OCI-LY7 (cell line): ENCODE measurements at places on chromosomes 3 and 15. TPM values are rescaled to one million over a fixed set of nuclear protein-coding genes. Genes with fewer than 3 reads are reported as not detected.

DNA sequence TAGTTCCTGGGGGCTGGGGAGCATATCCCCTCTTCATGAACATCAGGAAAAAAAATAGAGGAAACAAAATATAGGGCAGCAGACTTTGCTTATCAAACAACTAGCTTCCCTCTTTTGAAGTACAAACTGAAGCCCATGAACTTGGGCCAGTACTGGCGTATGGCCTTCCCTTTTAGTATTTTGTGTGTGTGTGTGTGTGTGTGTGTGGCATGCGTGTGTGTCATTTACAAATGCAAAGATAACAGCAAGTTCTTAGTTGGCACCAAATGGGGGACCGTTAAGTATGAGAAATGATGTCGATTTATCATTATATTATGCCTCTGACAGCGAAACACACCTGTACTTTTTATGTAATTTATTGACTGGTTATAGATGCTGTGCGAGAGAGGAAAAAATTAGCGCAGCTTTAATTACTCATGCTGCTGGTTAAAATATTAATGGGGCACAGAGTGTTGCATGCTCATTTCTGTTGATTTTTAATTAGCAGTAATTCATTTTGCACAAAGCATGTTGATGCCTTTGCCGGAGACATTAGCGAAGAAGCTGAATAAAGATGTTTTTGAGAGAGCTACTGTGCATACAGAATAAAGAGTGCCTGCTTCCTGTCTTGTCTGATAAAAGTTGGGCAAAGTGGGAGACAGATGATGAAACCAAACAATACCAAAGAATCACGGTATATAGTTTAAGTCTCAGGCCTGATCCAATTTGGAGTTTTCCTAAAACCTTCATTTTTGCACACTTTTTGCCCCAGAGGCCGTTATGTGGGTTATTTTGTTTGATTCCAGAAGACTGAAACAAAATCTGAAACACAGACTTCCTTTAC, 297.1 kb downstream of the SATB1 start:
- DNase-seq = no peak

The CCR1 gene
- total RNA-seq = not detected in 2 replicates

The AGBL1 gene
- not detected in 2 replicates for total RNA-seq

DNA sequence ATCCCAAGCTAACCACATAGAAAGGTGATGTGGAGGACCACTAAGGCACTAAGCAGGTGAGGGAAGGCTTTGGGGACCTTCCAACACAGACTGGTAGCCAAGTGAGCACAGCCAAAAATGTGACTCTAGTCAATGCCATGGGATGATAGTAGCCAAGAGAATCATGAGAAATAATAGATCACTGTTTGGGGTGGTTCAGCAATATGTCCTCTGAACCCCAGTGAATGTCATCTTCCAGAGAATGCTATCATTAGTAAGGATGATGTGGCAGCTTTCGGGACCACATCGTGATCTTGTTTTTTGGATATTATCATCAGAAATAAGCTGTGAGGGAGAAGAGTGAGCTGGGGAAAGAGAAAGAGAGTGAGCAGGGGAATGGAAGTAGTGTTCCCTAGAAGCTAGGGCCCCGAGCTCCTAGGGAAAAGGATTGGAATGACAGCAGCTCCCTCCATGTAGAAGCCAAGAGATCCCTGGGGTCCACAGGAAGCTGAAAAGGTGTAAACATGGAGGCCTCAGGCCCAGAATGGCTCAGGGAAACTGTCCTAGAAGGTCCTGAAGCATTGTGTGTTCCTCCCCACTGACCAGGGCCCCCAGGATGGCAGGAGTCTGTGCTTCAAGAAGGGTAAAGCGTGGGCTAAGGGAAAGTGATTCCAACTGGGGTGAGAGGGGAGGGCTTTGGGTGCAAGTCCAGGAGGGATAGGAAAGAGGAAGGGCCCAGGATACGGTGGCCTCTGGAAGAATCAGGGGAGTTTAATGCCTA, 56.6 kb upstream of the KLF13 start:
- DNase-seq = no peak

The AAGAB gene
- total RNA-seq = 39.7 and 39.9 TPM in 2 replicates

DNA sequence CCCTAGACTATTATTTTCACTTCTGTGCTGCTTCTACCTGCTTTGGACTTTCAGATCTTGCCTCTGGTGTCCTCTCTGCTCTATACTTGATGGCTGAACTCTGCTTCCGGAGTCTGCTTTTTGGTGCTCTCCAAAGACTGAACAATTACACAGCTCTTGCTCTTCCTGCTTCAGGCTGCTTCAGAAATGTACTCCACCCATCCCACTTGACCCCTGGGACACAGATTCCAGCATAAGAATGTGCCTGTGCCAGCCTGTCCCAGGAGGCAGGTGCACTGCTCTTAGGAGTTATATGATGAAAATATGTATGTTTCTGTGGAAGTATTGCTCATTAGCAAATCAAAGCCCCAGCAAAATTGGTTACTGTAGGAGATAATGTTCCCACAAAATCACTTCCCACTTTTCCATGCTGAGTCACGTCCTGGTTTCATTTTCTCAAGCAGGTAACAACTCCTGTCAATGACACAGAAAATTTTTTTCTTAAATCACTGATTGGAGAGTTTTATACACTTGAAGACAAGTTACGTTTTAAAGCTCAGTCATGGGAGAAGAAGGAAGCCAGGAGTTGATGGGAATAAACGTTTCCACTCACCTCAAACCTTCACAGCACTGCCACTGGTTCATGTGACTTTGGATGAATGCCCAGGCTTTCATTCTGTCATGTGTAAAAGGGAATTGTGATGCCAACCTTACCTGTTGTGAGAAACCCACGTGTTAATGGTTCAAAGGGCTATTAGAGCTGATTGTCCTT, 239.4 kb upstream of the ZPLD1 start:
- DNase-seq = no peak

DNA sequence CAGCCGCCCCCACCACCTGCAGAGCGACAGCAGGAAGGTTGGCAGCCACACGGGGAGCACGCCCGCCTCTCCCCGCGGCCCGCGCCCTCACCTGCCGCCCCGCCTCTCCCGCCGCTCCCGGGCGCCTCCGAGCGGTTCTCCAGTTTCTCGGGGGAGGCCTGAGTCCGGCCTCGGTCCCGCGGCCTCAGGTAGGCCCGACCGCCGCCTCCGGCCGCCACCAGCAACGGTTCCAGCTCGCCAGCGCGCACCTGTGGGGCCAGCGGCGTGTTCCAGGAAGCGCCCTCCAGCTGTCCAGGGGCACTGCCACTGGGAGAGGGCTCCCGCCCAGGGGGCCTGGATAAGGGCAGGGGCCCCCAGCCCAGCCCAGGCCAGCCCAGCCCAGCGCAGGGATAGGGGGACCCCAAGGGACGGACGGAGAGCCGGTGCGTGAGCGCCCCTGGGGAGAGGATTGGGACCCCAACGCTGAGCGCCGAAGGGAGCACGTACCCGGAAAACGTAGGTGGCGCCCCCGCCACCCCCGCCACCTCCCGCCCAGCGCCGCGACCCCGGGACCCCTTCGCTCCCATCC, 2.2 kb downstream of the LTK start:
- no peak for DNase-seq
